ENCODE measurements at places on chromosomes 2 and 18.
A peak's percentile ranks its signal among the peaks of the same experiment; 100 is the strongest.

GRCh38 chr2:47078541-47079482 is 76.3 kb downstream of the STPG4 start:
- DNase-seq, result no peak

- no peak for DNase-seq
Measured at GRCh38 chr2:160199053-160199452, 1.0 kb downstream of the ITGB6 start.

DNA sequence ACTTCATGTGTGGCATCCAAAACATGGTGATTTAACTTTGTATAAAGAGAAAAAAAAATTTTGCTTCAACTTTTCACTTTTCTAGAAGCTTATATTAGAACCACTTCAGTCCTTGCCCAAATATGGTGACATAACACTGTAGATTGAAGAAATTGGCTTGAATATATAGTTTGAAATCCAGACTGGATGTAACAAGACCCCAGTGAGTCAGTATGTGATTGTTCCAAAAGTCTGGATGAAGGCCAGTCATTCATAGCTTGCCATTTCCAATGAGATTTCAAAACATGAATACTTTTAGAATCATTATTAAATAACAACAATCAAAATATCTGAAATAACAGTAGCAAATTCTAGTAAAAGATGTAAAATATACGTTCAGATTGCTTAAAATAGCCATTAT is 104.8 kb upstream of the FN1 start:
- no peak for DNase-seq

DNA sequence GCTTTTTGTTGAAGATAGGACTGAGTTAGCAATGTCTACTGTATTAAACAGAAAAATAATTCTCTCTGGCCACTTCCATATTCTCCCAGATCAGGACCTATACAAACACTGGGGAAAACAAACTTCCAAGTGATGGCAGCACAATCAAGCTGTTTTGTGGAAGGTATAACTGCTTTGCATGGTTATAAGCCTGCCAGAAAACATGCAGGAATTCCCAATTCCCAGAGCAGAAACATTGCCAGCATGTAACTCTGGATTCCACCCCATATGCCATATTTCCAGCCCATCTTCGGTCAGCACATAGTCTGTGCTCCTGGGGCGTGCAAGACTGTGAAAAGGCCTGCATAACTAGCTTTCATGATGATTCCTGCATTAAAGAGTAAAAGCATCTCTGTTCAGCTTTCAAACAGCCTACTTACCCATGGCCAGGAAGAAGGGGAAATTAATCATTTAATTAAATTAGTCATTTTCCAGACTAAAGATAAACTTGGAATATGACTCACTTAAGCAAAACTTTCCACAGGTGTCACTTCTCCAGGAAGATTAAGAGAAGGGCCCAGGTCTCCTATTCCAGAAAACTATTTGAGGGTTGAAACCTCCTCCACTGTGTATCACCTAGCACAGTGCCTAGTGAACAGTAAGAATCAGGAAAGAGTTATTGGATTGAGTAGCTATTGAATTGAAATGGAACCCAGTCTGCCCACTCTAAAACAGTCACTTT is 280.5 kb downstream of the NRXN1 start:
- DNase-seq, result no peak

DNA sequence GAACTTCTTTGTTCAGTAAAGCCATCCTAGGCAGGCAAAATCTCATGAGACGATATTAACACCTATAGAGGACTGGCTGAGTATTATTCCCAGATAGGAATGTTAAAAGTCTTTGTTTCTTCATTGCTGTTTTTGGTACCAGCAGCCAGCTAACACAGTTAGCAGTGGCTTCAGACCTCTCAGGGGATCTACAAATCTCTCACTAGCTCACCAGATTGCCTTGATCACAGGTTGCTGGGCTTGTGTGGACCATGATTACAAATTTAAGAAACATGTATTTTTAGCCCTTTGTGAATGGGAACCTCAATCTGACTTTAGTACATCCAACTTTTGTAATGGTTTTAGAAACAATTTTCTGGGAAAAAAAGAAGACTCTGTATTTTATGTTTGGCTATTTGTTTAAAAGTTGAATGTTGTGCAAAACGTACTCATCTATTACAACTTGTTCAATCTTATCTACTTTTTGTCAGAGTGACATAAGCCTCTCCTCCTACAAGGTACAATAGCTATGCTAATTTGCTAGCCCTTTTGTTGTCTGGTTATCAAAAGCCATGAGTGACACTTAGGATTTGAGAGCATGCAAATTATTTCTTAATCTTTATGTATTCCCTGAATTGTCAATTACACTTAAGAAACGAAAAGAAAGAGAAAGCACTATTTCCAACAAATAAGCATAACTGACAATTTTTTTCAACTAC is 693.1 kb downstream of the ERBB4 start:
- DNase-seq, result no peak

- DNase-seq, result peak; percentile 20
Measured at GRCh38 chr2:100105678-100106054, 36.7 kb downstream of the AFF3 start.

DNA sequence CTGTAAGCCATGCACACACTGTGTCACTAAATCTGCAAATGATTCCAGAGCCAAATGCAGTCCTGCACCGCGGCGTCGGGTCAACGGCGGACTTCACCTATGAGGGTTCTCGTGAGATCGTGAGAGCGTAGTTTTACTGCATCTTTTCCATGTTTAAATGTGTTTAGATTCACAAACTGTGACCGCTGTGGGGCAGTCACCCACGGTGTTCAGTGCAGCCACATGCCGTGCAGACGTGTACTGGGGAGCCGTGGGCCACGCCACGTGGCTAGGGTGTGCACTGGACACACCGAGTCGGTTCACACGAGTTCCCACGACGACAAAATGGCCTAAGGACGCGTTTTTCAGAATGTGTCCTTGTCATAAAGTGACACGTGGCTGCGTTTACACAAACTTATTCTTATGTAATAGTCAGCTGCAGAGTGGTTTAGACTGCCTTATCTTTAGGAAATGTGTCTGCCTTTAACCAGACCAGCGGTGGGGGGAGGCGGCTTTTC is 34.1 kb downstream of the NFATC1 start:
- DNase-seq, result no peak

GRCh38 chr2:22521620-22522019 is 863.4 kb upstream of the KLHL29 start:
- DNase-seq, result no peak

Data from GM06990 (cell line).